Activated CD4-positive, alpha-beta memory T cell treated with anti-CD3 and anti-CD28 coated beads for 36 hours (primary cell): ENCODE measurements at places on chromosomes 6 and 20.

- DNase-seq: no peak
Observed at GRCh38 chr6:136014454-136015437, 163.2 kb downstream of the PDE7B start.

- peak; percentile 60 for DNase-seq
Observed at GRCh38 chr6:33905071-33905609, 101.3 kb upstream of the MLN start.

DNA sequence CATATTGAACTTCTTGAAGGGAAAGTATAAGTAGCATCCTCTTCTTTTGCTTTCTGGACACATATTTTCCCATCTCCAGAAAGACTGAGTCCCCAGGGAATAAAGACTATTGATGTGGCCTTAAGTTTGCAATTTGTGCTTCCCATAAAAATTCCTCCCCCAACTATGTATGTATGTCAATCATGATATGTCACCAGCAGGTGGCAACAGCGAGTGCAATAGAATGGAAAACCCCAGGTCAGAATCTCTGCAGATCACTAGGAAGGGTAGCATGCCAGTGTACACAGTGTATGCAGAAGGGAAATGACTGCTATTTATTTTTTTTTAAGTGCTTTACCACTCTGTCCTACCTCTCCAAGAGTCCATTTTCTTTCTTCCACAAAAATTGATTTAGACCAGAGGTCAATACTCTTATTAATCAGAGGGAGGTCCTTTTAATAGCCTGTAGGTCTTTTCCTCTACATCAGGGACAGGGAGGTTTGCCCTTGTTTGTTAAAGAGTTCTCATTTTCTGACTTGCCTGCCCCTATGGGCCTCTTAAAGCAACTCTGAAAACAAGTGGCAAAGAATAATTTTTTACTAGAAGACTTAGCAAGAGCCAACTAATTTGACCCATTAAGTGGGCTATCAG is 61.4 kb downstream of the BMP2 start:
- DNase-seq: peak; percentile 40

DNA sequence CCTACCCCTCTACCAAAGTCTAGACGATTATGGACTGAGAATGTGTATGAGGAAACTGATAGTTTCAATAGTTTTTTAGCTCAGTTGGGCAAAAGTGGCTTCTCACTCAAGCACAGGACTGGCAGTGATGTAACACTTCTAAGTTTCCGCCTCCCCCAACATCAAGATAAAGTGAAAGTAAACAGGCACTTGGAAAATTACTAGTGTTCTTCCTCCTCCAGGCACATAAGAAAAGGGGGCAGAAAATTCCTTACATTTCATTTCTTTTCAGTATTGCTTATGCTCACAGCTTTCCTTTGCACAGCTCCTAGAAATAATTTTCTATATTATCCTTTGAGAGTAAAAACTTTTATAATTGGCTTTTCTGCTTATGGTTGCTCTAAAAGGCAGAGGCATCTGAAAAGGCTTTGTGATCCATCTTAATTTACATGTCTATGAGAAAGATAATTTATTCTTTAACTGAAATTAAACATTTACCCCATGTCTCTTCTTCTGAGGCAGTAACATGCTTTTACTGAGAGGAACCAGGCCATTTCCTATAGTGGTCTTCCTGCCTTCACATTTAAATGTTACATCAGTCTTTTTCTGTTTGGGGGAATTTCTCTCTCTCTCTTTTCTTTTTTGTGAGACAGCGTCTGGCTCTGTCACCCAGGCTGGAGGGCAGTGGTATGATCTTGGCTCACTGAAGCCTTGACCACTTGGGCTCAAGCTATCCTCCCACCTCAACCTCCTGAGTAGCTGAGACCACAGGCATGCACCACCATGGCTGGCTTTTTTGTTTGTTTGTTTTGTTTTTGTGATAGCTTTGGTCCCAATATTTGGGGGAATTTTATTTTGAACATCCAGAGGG is 65.0 kb upstream of the EEF1A1 start:
- DNase-seq: peak; percentile 45
